ENCODE measurements at places on chromosomes 3 and 15.

DNA sequence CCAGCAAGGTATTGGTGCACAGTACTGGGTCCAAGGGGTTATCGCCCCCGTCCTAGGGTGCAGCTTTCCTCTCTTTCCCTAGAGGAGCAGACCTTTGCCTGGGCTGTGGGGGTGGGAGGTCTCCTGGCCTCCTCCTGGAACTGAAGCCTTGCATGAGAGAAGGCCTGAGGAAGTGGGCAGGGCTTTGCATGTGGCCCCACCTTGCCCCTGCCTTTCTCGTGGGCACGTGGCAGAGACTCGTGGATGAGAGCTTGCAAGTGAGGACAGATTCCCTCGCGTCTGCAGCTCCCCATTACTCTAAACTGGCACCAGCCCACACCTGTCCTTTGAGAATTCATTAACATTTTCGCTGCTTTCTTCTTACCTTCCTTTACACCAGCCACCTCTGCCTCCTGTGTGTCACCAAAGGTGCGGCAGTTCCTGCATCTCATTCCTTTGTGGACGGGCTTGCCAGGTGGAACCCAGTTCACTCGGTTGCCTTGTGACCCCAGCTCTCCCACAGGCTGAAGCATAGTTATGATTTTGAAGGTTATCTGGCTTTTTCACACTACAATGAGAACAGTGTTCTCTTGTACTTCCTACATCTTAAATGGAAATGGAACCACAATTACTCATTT lies 40.9 kb upstream of the NR2C2 start:
- DNase-seq: no peak

DNA sequence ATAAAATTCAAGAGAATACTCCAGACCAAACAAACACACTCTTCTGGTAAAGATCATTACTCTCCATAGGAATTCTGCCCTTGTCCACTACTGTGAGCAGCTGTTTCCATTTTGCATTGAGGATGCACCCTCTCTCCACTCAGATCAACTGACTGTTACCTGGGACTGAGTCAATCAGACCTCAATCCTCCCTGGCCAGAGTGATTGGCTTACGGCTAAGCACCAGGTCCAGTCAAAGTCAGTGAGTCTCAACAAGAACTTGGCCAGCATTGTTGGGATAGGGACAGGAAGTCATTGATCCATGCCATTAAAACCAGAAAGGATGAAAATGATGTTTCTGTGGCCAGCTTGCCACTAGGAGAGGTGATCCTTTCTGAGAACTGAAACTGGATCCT lies 79.7 kb downstream of the WNT5A start:
- DNase-seq: no peak

DNA sequence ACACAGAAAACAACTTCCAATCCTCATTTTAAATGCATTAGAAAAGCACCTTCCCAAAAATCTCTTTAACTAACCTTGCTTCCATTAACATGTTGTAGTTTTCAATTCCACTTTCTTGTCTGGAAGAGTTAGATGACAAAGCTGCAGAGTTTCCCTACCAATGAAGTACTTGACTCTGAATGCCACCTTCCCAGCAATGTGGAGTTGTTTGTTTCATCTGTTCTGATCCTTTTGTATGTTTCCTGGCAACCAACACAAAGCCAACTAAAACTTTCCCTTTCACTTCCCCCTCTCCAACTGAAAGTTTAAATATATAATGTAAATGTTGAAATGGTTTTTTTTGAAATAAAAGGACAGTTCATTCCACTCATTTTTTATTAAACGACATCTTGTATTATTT lies at the start of gene WDR49:
Gene WDR49 (minus strand): TSS at position 183 of the 400 bp plus-strand sequence. CDS start 517 bp downstream, outside the sequence.
- DNase-seq: no peak

GRCh38 chr3:184496933-184497332 lies 64.7 kb upstream of the EPHB3 start:
- no peak for DNase-seq

GRCh38 chr15:61099020-61099810 lies 129.9 kb downstream of the RORA start:
- DNase-seq: no peak

DNA sequence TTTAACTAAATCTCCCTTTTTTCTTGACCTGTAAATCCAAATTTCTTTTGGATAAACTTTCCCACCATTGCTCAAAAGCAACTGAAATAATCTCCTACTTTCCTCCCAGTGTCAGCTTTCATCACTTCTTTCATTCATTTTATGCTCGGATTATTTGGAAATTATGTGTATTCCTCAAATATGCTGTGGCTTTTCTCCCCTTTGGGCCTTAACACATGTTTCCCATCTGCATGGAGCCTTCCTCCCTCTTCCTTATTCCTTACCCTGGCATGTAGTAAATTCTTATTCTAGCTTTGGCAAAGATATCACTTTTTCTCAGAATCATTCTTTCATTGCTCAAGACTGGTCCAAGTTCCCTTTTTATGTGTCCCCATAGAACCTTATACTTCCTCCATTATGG lies 41.8 kb upstream of the TUSC7 start:
- no peak for DNase-seq

GRCh38 chr15:51721199-51721960 lies 16.1 kb downstream of the LYSMD2 start:
- DNase-seq: no peak

DNA sequence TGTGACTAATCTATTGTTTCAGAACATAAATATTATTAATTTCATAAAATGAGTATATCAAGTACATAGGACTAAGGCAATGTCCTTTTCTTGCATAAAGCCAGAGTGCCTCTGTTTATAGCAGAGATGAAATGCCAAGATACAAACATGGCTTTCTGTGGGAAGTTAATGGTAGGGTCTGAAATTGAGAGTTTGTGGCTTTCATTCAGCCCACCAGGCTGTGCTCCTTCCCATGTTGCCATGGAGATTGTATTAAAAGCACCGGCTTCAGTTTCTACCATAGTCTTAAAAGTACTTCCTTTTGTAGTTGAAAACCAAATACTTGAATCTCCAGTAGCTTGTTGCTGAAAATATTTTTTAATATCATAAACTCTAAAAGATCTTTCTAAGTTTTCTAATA lies 114.0 kb downstream of the LRRC28 start:
- no peak for DNase-seq

DNA sequence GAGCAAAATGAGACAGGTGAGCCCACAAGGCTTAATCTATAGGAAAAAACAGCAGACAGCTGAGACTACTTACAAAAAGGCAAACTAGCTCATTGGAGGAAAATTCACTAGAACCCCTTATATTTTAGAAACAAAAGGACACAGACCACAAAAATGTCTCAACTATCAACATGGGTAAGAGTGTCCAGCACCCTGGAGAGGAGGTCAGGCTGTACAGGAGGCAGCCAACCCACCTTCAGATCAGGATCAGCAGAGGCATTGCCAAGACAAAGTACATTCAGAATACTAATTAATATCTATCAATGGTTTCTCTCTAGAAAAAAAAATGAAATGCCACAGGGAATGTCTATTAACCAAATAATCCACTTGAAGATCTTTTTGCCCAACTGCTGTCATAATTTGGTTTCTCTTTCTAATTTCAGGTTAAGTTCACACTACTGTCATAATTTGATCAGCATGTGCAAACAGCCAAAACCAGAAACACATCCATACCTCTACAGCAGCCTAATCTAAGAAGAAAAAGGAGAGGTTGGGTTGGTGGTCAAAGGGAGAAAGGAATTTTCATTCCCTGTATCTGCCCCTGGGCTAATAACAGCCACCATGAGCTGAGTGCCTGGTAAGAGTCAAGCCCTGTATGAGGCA lies 26.0 kb upstream of the THBS1 start:
- DNase-seq: no peak

GRCh38 chr3:55893045-55893664 lies 406.0 kb upstream of the WNT5A start:
- no peak for DNase-seq

GRCh38 chr15:91471468-91471867 lies 371.4 kb downstream of the SV2B start:
- DNase-seq: no peak

DNA sequence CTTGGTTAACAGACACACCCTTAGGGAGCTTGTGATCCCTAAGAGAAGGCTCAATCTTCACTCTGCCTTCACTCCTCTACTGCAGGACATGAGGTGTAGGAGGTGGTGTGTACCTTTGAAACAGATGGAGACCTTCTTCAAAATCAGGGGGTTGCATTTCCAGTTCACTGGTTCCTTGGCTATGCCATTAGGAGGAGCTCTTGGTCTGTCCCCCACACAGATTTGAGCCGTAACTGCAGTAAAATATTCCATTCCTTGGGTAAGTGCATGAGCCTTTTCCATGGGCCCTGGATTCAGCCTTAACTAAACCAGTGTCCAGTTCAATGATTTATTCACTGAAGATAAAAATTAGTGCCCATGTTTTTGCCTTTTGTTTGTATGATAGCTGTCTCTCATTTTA lies 144.6 kb downstream of the MCTP2 start:
- DNase-seq: no peak
